Activated CD4-positive, alpha-beta T cell treated with anti-CD3 and anti-CD28 coated beads, Interleukin-2, amount 50 U/mL, for 1 hour (primary cell): ENCODE measurements at places on chromosomes 5 and 9.

GRCh38 chr9:35706951-35707350, 17.2 kb upstream of the TPM2 start:
- DNase-seq: no peak

- DNase-seq: no peak
These were observed 93.5 kb upstream of the TNPO1 start for GRCh38 chr5:72722792-72723452.

DNA sequence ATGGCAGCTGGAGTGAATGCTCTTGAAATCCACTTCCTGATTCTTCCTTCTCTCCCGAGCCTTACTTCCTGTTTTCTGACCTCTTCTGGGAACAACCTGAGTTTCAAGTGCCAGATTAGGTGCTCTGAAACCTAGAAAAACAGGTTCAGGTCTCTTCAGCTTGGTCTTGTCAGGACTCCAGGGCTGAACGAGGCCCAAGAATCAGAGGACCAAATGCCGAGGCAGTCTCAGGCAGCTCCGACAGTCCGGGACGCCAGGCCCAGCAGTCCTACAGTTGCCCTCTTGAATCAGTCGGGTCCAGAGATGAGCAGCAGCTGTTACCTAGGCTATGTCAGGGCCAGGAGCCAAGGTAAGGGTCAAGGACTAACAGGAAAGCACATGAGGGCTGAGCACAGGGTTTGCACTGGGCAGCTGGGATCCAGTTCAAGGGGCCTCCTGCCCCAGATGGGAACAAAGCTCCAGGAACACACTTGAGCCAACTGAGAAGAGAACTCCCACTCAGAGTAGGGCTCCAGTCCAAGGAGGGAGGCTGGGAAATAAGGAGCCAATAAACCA, 38.3 kb upstream of the ADRA1B start:
- DNase-seq: no peak

GRCh38 chr5:82183828-82184227, 94.3 kb downstream of the RPS23 start:
- DNase-seq: no peak

DNA sequence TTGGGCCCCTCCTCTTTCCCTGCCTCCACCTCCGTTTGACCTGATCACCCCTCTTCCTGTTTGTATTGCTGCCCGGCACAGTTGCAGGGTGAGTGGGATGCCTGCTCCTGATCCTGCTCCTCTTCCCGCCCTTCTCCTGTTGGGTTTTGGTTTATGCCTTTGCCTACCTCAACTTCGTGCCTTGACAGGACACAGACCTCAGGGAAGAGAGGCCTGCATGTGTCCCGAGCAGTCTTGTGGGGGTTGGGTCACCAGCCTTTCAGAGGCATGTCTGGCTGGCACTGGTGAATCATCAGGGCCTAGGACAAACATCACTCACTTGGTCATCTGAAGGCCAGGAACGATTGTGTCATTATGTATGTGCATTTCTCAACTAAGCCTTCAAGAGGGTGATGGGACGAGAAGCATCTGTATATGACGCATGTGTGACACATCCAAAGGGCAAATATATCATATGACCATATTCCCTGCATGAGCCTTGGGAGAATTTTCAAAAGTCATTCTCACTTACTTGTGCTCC, 56.9 kb downstream of the NPR3 start:
- DNase-seq: no peak
